ENCODE measurements at places on chromosomes 13 and 19. TPM values are rescaled to one million over a fixed set of nuclear protein-coding genes. Genes with fewer than 3 reads are reported as not detected.

PLVAP gene
- total RNA-seq = not detected

CAMSAP3 gene
- not detected for total RNA-seq

PLEKHF1 gene
- total RNA-seq = 4.2 TPM

ZNF221 gene
- 3.6 TPM for total RNA-seq

All from M059J (cell line).